ENCODE measurements at places on chromosomes 3 and 15. TPM values are rescaled to one million over a fixed set of nuclear protein-coding genes. Genes with fewer than 3 reads are reported as not detected.

GABRR3 gene
- total RNA-seq = 0.11 TPM

GRCh38 chr3:172077197-172077757, 37.9 kb downstream of the FNDC3B start:
- no peak for DNase-seq

DNA sequence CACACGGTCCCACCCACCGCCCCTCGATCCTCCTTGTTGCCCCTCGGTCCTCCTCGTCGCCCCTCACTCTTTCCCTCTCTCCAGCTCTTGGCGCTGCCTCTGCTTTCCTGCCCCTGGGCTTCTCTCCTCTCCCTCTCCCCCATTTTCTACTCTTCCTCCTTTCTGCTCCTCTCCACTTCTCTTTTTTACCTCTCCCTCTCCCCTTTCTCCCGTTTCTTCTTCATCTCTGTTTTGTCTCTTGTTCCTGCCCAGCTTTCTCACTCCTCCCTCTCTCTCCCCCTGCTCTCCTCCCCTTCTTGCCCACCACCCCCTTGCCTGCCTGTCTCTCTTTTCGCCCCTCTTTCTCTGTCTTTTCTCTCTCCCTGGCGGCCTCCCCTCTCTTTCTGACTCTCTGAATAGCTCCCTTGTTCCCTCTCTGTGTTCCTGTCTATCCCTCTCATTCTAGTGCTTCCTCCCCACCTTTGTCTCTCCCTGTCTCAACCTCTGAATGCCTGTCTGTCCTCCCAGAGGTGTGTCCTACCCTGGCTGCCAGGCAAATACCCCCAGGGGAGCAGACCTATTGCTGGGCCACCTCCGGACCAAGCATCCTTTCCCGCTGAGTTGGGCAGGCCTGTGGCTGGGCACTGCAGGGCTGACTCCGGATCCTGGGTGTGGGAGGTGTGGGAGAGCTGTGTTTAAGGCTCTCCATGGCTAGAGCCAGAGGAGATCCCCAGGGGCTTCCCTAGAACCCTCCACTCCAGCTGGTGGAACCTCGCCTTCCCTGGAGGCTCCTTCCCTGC, 41.0 kb downstream of the EPHB3 start:
- no peak for DNase-seq

DNA sequence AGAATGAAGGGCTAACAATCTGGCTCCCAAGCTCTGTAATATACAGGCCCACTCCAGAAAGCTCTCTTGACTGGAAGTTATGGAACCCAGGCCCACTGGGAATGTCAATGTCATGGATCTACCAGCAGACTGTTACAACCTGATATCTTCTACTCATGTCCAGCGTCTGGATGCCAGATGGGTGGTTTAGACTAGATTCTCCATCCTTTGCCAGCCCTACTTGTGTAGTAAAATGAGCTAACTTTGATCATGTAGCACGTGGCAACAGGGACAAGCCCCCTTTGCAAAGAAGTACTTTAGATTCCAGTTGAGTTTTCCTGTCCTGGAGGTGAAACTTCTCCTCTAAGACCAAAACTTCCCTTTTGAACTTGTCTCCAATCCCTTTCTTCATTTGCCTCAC, 55.1 kb downstream of the HEG1 start:
- DNase-seq = no peak

LMAN1L gene
- 0.85 TPM for total RNA-seq

- no peak for DNase-seq
These were observed 1325.8 kb upstream of the ALCAM start for GRCh38 chr3:104040896-104041295.

DNA sequence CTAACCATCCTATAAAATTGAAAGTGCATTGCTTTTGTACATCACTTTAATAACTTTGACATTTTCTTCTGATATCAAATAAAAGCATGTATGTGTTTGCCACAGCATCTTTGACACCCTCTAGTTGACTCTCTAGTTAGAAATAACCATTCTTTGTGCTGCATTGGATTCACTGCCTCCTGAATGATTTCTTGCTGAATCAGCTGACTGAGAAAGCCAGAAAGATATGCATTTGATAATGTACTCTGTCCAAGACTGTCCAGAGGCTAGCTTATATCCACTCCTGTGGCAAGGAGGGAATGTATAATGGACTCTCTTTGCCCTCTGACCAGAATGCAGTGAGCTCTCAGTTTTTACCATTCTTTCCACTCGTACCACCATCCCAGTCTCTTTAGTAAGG, 6.2 kb downstream of the RAB11A start:
- DNase-seq = no peak

GHSR gene
- not detected for total RNA-seq

- no peak for DNase-seq
These were observed 31.8 kb downstream of the MGA start for GRCh38 chr15:41692049-41692448.

GRCh38 chr3:10074666-10075065, 33.4 kb downstream of the FANCD2OS start:
- DNase-seq = no peak

- no peak for DNase-seq
These were observed 6.8 kb downstream of the STOML1 start for GRCh38 chr15:73985101-73985873.

EEFSEC gene
- 4.2 TPM for total RNA-seq

- no peak for DNase-seq
These were observed 36.4 kb downstream of the CFAP100 start for GRCh38 chr3:126431103-126431534.

Data from urinary bladder (tissue), 4 donors.